ENCODE measurements at places on chromosomes 7 and 10.

GRCh38 chr7:128073671-128074310 is 42.6 kb upstream of the LRRC4 start:
- DNase-seq = no peak

- no peak for DNase-seq
Observed at GRCh38 chr10:126052171-126052570, 155.8 kb downstream of the FANK1 start.

DNA sequence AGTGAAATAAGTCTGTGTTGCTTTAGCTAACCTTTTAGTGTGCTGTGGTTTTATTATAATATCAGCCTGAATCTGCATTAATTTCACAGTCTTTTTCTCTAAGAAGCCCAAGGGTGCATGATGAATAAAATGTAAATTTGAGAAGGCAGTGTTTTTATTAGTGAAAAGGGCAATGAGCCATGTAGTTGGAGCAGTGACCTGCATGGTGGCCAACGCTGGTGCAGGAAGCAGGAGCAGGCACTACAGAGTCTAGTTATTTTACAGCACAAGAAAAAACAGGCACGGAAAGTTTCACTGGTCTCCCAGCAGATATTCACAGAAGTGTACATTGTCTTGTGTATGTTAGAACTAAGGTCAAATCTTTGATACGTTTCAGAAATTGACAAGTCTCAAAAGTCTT is 247.8 kb downstream of the CELF2 start:
- DNase-seq = no peak

- no peak for DNase-seq
Observed at GRCh38 chr7:37924491-37925041, 4.1 kb downstream of the EPDR1 start.

Measured in WTC11 (cell line).